Activated naive CD4-positive, alpha-beta T cell treated with anti-CD3 and anti-CD28 coated beads, Interleukin-2, amount 50 U/mL, for 72 hours (primary cell): ENCODE measurements at places on chromosomes 3 and 15.

DNA sequence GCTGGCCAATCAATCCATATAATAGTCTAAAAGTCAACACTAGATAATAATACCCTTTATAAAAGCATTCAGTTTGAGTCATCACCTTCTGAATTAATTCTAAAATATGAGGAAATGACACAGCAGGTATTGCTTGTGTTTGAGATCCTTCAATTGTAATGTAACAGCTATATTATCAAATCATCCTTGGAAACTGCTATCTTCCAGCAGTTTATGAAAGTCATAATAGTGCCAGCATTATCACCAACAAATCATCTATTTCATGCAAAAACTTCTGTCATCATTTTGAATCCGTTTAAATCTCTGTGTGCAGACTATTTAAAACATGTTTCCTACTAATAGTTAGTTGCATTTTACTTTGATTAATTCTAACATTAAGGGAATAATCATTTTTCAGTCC is 468.7 kb downstream of the CADM2 start:
- DNase-seq: no peak

GRCh38 chr3:61381745-61382392 is 130.6 kb upstream of the FHIT start:
- no peak for DNase-seq

DNA sequence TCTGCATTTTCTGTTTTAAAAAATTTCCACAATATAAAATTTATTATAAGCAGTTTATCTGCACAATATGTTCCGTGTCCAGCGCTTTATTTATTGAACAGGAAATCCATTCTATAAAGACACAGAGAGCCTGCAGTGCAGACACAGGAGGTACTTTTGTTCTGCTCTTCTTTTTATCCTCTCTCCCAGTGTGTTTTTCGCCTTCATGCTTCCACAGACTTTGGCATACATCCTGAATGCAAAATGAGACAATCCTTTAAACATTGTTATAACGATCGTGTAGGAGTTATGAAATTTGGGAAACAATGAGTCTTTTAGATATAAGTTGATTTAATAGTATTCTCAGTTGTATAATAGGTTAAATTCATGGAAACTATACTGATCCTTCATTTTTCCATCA is 749.2 kb downstream of the NAALADL2 start:
- no peak for DNase-seq

GRCh38 chr3:105533960-105534359 is 167.3 kb downstream of the ALCAM start:
- no peak for DNase-seq

DNA sequence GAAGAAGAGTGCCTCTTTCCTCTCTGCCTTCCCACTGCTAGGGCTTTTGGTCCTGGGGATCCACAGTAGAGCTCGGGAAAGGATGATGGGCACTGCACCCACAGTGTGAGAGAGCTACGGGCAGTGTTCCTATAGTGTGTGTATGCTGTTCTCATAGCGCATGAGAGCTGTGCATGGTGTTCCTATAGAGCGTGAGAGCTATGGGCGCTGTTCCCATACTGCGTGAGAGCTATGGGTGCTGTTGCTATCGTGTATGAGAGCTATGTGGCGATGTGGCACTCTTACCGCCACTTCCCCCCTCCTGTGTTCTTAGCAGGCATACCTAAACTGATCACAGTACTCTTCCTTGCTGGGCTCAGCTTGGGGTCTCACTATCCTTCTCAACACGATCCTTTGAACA is 213.5 kb downstream of the EDEM1 start:
- no peak for DNase-seq

GRCh38 chr3:46695962-46696894 is 2.7 kb upstream of the ALS2CL start:
- DNase-seq: no peak

- DNase-seq: no peak
These were observed 334.6 kb upstream of the ATP10A start for GRCh38 chr15:26197719-26198118.

GRCh38 chr3:189737071-189737470 is 105.9 kb downstream of the TP63 start:
- no peak for DNase-seq

- no peak for DNase-seq
These were observed 54.5 kb downstream of the GABRG3 start for GRCh38 chr15:27025481-27025966.

DNA sequence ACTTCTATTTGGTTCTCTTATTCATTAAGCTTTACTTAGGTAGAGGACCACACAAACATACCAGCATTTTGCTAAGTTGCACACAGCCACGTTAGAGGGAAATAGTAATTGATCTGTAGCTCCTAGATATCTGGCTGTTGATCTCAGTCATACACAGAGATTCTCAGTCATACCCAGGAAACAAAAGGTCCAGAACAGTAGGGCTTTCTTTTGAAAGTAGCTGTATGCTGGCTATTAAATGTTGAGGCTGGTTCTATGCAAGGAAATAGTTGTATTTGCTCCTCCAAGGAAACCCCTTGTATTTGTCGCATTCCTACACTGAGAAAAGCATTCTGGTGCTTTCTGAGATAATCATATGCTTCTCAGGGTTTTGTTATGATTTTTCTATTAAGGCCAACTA is 523.8 kb downstream of the SOX2 start:
- DNase-seq: no peak

DNA sequence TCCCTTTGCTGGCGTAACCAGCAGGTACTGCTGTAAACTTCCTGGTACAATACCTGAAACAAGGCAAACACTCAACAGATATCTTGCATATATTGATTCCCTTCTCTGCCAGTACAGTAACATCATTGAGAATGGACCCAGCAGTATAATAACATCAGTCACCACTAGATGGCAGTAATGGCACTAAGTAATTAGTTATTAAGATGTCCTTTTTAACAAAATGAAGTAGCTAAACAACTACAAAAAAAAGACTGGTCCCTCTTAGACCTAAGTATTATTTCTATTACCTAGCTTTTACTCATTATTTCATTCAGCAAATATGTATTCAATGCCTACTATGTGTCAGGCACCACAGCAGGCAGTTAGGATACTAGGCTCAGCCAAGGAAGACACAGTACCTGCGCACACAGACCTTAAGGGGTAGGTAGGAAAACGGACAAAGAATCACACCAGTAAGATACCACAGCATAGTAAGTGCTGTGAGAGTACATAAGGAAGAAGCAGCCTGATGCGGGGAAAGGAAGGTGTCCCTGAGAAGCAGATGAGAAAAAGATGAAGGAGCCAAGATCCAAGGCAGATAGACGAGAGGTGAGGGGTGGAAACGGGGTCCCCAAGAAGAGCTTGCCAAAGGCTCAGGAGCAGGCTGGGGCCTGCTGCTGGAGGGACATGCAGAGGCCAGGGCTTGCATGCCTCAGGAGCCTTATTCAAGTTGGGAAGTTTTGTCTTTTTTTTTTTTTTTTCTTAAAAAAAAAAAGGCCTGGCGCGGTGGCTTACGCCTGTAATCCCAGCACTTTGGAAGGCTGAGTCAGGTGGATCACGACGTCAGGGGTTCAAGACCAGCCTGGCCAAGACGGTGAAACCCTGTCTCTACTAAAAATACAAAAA is 102.7 kb upstream of the CHD2 start:
- peak; percentile 35 for DNase-seq

DNA sequence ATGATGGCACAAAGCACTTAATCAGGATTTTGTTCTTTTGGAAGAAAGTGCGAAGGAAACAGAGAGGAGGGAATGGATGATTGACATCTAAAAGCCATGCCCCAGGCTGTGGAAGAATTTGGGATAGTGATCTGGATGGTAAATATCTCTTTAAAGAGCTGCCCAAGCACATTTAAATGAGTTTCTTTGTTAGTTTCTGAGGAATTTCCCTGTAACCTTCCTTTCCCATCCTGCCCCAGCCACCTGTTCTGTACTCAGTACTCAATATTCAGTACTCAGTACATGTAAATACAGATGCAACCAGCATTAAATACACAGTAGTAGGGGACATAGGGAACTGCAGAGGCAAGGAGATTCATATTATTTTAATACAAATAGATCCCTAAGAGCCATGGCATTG is 7.8 kb upstream of the CORO2B start:
- DNase-seq: no peak

GRCh38 chr3:127200086-127200691 is 7.3 kb downstream of the PRR23E start:
- no peak for DNase-seq

- peak; percentile 7 for DNase-seq
These were observed 79.8 kb downstream of the ABHD5 start for GRCh38 chr3:43770426-43771103.

DNA sequence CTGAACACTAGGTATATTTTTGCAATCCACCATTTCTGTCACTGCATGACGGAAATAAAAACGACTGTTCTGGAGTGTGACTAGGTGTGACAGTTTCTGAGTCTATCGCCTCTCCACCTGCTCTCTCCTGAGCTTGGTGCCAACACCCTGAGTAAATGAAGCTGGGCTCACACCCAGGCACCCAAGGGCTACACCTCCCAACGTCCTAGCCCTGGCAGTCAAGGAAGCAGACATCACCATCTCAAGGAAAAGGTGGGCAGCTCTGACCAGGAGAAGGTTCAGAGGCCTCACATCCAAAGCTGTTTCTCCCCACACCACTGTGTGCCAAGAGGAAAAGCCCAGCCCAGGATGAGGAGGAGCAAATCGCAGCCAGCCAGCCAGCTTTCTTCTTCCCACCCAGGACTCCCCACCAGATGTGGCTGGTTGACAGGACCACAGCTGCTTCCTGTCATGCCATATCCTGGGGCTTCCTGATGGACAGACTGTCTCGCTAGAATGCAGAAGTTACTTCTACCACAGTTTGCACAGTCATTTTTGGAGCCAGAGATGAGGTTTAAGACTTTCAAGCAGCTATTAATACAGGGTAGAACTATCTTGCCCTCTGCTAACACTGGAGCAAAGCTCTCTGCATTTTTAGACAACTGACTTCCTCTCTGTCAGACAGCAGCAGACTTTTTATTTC is 3.3 kb downstream of the SCAMP2 start:
- DNase-seq: peak; percentile 59

DNA sequence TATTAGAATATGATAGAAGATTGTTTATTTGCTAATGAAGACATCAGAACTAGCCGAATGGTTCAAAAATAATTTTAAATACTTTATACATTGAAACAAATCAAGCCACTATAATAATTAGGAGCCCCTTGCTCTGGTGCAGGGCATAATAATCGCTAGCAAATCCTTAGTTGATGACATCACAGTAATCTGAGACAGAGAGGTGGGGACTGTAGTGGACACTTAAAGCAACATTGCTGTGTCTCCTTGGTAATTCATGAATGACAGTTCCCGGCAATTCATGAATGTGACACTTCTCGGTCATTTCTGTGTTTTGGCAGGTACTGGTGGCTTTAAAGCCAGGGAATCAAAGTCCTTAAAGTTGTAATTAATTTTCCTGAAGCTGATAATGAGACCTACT is 114.3 kb downstream of the PPM1L start:
- no peak for DNase-seq

- no peak for DNase-seq
These were observed 209.4 kb downstream of the DIPK2A start for GRCh38 chr3:144181062-144181461.

- peak; percentile 67 for DNase-seq
These were observed 165.2 kb upstream of the UMPS start for GRCh38 chr3:124565013-124565412.
